ENCODE measurements at places on chromosomes 4 and X.

DNA sequence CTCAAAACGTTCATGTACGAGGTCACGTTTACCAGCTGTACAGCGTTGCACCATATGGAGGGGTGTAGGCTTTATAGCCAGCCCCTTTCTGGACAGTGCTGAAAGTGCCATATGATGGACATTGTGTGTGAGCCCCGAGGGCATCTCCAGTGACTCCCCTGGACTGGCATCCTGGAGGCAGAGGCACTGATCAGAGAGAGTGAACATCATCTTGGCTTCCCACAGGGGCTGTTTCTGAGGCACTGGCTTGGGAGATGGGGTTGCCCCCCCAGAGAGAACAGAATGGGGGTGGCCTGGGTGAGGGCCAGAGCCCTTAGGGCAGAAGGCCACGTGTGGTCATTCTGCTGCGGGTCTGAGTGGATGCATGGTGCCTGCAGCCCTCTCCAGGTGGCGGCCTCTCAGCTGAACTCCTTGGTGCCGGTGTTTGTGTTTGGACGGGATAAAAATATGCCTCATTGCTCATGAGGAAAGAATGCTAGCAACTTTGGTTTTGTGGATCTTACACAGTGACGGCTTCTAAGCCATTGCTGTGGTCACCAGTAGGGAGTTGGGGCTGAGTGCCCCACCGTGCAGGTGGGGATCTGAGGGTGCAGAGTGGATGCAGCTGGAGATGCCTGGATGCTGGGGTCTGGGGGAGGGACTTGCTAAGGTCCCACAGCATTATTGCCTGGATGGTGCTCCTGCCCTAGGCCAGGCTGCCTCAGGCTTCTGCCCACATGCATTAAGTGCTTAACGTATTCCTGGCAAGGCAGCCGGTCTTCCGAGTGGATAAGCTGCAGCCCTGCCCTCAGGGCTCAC lies 3.4 kb downstream of the WFS1 start:
- H3K36me3 ChIP-seq, result no peaks in the 10 kb centered on the region
- H3K27me3 ChIP-seq, result no peaks in the 10 kb centered on the region
- H3K4me3 ChIP-seq, result peak overlapping the region; percentile 50
- no peaks in the 10 kb centered on the region for H3K4me1 ChIP-seq

- no peaks in the 10 kb centered on the region for H3K36me3 ChIP-seq
- no peaks in the 10 kb centered on the region for H3K4me1 ChIP-seq
- H3K27ac ChIP-seq, result no peak overlapping the region
- H3K27me3 ChIP-seq, result no peaks in the 10 kb centered on the region
- H3K4me3 ChIP-seq, result no peak overlapping the region
Measured at GRCh38 chr4:163911891-163912290, 417.4 kb downstream of the TMA16 start.

DNA sequence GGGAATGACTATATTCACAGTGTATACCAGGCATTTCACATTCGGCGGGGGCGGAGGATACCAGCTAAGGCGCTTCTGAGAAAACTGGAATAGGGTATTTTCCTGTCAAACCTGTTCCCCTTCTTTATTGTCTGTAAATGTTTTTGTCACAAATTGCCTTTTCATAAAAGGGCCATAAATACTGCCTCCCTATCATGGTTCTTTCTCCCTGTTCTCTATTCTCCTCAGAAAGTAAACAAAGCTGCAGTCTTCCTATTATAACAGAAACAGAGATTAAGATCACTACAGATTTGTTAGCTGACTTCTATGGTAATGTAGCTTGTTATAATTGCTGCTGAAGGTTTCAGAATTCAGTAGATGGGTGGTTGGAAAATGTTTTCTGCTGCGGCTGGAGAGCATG lies 32.2 kb downstream of the MID2 start:
- no peaks in the 10 kb centered on the region for H3K36me3 ChIP-seq
- H3K27me3 ChIP-seq, result no peaks in the 10 kb centered on the region
- no peaks in the 10 kb centered on the region for H3K4me1 ChIP-seq
- H3K4me3 ChIP-seq, result no peak overlapping the region

GRCh38 chr4:71270901-71271300 lies 67.9 kb upstream of the SLC4A4 start:
- 0 out of 2 replicates have a peak, but pooled peaks cover 2% of the 10 kb centered on the region for H3K4me1 ChIP-seq
- no peaks in the 10 kb centered on the region for H3K36me3 ChIP-seq
- no peak overlapping the region for H3K4me3 ChIP-seq
- no peaks in the 10 kb centered on the region for H3K27me3 ChIP-seq
- H3K27ac ChIP-seq, result no peak overlapping the region

DNA sequence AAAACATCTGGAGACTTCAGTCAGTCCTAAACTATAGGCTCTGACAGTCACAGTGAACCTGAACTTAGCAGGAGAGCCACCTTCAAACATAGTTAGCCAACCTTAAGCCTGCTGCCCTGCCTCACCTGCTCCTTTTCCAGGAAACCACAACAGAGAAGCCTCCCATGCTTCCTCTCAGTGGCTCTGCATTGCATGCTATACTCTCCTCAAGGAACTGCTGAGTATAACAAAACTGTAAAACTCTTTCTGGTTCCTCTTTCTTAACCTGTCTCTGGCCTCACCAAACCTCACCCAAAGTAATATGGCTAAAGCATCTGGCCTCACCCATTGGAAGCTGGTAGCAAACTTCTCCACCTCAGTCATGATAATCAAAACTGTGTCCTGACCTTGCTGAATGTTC lies 122.1 kb downstream of the ANKRD50 start:
- H3K27me3 ChIP-seq, result no peaks in the 10 kb centered on the region
- no peak overlapping the region for H3K27ac ChIP-seq
- peaks cover 9% of the 10 kb centered on the region for H3K36me3 ChIP-seq
- DNase-seq, result no peak

GRCh38 chr4:110510955-110511544 lies 35.1 kb downstream of the ENPEP start:
- no peak for DNase-seq
- no peaks in the 10 kb centered on the region for H3K4me1 ChIP-seq
- no peaks in the 10 kb centered on the region for H3K27me3 ChIP-seq
- no peak overlapping the region for H3K4me3 ChIP-seq
- H3K36me3 ChIP-seq, result no peaks in the 10 kb centered on the region

- no peak for DNase-seq
- no peak overlapping the region for H3K4me3 ChIP-seq
- no peak overlapping the region for H3K27ac ChIP-seq
- H3K4me1 ChIP-seq, result no peaks in the 10 kb centered on the region
- no peaks in the 10 kb centered on the region for H3K27me3 ChIP-seq
Measured at GRCh38 chr4:147693218-147693617, 9.3 kb upstream of the PRMT9 start.

DNA sequence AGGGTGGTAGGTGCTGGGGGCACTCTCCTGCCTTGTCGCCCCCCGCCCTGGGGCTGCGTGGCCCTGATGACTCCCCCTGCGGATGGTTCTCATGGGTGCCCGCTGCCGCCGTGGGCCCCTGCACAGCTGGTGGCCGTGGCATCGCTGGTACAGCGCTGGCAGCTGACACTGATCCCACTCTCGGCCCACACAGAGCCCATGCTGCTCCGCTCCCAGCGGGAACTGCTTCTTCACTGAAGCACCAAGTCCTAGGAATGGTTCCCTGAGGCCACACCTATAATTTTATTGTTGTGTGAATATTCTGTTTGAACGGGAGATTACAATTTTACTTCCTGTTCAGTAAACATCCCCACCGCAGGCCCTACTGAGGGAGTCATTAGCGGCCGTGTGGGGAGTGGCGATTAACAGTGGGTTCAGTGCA lies 138.6 kb upstream of the NKX1-1 start:
- no peak overlapping the region for H3K27ac ChIP-seq
- H3K27me3 ChIP-seq, result no peaks in the 10 kb centered on the region
- H3K4me3 ChIP-seq, result no peak overlapping the region
- H3K36me3 ChIP-seq, result no peaks in the 10 kb centered on the region
- no peaks in the 10 kb centered on the region for H3K4me1 ChIP-seq

DNA sequence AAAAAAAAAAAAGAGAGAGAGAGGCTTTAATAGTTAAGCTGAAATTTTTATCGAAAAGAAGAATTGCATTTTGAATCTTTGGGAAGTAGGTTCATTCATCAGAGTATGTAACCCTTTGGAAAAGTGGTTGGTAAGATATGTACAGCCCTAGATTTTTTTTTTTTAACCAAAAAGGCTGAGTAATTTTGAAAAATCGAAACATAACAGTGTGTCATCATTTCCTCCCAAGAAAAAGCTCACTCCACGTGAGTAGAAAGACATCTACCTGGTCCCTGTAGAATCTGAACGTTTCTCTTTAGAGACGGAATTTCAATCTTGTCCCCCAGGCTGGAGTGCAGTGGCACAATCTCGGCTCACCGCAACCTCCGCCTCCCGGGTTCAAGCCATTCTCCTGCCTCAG lies 16.2 kb downstream of the SHOX start:
- no peak for DNase-seq
- no peak overlapping the region for H3K4me3 ChIP-seq
- H3K27me3 ChIP-seq, result peaks cover 44% of the 10 kb centered on the region

GRCh38 chr4:153260553-153261300 lies 56.5 kb downstream of the TRIM2 start:
- peaks cover 7% of the 10 kb centered on the region for H3K36me3 ChIP-seq
- peak overlapping the region; percentile 80 for H3K27ac ChIP-seq
- no peak for DNase-seq
- no peak overlapping the region for H3K4me3 ChIP-seq
- H3K4me1 ChIP-seq, result peaks cover 7% of the 10 kb centered on the region
- H3K27me3 ChIP-seq, result no peaks in the 10 kb centered on the region

GRCh38 chr4:95596676-95597075 lies 47.9 kb upstream of the UNC5C start:
- no peak overlapping the region for H3K4me3 ChIP-seq
- no peaks in the 10 kb centered on the region for H3K36me3 ChIP-seq
- DNase-seq, result no peak
- no peak overlapping the region for H3K27ac ChIP-seq
- no peaks in the 10 kb centered on the region for H3K27me3 ChIP-seq
- H3K4me1 ChIP-seq, result no peaks in the 10 kb centered on the region

- no peak overlapping the region for H3K27ac ChIP-seq
- DNase-seq, result no peak
- peaks cover 14% of the 10 kb centered on the region for H3K36me3 ChIP-seq
- H3K27me3 ChIP-seq, result no peaks in the 10 kb centered on the region
- H3K4me3 ChIP-seq, result no peak overlapping the region
Measured at GRCh38 chr4:118734491-118735205, 49.5 kb downstream of the METTL14 start.

GRCh38 chrX:123184219-123184865 lies at the start of gene GRIA3:
Gene GRIA3 (plus strand): TSS chrX:123184278. CDS start chrX:123184536, 258 bp downstream.
- H3K4me3 ChIP-seq, result peak within 1 kb of the TSS; percentile 67
- peak; percentile 35 for DNase-seq
- no peak within 1 kb of the TSS for H3K27ac ChIP-seq
- no peaks in the 10 kb centered on the region for H3K4me1 ChIP-seq
- H3K27me3 ChIP-seq, result no peaks in the 10 kb centered on the region
- H3K36me3 ChIP-seq, result peaks cover 2% of the 10 kb centered on the region

DNA sequence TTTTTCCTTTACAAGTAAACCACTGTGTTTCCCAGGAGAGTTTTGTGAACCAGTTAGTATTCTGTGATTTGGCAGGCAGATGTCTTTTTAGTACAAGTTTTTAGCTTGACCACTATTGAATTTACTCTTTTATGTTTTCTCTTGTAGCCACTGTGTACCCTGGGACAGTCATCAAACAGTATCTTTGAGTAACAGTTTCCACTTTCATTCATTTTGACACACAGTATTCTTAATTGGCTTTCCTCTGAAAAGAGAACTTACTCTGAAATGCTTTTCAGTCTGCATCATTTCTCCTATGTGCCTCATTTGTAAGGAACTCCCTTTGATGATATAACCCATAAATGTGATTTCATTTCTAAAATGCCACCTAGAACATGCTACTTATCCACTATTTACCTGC lies 476.5 kb downstream of the PDGFC start:
- no peak overlapping the region for H3K4me3 ChIP-seq
- H3K27me3 ChIP-seq, result no peaks in the 10 kb centered on the region
- DNase-seq, result no peak
- no peaks in the 10 kb centered on the region for H3K4me1 ChIP-seq

GRCh38 chr4:88356771-88357170 lies 21.9 kb upstream of the HERC6 start:
- H3K27me3 ChIP-seq, result no peaks in the 10 kb centered on the region
- no peaks in the 10 kb centered on the region for H3K4me1 ChIP-seq
- H3K36me3 ChIP-seq, result peaks cover 7% of the 10 kb centered on the region
- DNase-seq, result no peak

DNA sequence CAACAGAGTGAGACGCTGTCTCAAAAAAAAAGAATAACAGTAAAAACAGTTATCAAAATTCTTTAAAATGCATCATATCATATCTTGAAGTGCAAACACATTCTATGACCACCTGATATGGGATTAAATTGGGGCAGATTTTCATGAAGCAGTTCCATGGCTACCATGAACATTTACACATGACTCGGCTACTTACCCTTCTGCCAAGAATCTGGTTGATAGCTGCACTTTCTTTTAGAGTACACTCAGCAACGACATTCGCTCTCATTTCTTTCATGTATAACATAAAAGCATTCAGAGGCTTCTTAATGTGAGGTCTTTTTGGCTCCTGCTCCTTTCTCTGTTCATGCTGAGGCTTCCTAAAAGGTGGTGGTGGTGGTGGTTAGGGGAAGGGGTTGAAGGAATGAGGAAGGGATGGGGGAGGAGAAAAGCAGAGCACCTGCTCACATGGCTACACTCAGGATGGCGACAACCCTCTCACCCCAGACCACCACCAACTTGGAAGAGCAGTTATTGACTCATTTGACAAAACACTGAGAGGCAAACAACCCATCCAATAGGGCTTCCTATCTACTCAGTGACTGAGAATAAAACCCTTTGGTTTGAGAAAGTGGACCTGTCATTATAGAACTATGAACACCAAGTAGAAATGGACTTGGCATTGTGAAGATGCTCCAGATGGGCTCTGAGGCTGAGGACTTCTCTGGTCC lies 88.5 kb downstream of the HADH start:
- no peak for DNase-seq
- H3K36me3 ChIP-seq, result no peaks in the 10 kb centered on the region
- no peaks in the 10 kb centered on the region for H3K4me1 ChIP-seq
- H3K27me3 ChIP-seq, result no peaks in the 10 kb centered on the region
- no peak overlapping the region for H3K27ac ChIP-seq

DNA sequence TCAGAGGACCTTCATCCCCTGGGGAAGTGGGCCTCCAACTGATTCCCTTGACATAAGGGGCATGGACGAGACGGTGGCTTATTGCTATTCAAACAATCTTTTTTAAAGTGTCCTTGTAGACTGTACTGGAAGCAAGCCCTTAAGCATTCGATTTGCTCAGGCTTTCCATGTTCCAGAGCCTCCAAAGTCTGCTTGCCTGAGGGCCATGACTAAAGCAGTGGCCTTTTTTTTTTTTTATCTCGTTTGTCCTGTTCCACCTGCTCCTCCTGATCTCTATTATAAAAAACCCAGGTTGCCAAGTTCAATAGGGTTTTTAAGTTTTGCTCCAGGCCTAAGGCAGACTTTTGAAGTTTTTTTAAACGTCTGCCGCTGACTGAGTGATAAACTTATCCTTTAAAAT lies 103.7 kb upstream of the AADAT start:
- no peaks in the 10 kb centered on the region for H3K27me3 ChIP-seq
- H3K4me3 ChIP-seq, result no peak overlapping the region
- H3K4me1 ChIP-seq, result no peaks in the 10 kb centered on the region
- no peak for DNase-seq
- no peak overlapping the region for H3K27ac ChIP-seq

Measured in H9 (cell line).